AG20443 (cell line): ENCODE measurements at places on chromosomes 1 and 21.

GRCh38 chr1:18112611-18113010 is 5.0 kb downstream of the IGSF21 start:
- DNase-seq: no peak

DNA sequence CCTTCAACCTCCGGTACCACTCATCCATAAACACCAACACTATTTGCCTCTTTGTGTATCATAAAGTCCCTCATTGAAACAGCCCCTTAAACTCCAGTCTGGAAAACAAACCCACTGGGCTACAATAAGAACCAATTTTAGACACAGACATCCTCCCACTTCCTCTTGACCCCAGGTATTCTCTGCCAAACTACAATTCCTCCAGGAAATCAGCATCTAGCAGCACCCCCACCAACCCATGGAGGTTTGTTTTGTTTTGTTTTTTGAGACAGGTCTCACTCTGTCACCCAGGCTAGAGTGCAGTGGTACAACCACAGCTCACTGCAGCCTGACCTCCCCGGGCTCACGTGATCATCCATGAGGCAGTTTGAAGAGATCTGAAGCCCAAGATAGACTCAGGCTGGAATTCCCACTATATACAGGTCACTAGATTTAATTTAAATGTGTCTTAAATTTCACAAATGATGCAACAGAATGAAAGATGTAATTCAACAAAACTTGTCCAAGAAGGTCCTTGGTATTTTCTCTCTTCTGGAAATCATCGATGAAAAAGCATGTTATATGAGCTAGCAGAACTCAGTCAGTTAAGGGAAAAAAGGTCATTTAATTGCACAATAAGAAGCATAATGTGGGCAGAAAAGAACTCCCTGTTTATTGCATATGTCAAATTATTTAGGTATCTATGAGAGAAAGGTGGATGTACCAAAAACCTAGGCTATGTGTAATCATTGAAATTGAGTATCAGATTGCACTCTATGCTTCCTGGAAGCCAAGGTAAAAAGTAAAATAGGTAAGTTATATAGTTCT is 30.3 kb downstream of the TCP10L start:
- DNase-seq: no peak

- no peak for DNase-seq
Observed at GRCh38 chr1:48597663-48598062, 125.7 kb upstream of the SPATA6 start.

- DNase-seq: no peak
Observed at GRCh38 chr1:115193046-115193828, 103.9 kb upstream of the TSPAN2 start.

DNA sequence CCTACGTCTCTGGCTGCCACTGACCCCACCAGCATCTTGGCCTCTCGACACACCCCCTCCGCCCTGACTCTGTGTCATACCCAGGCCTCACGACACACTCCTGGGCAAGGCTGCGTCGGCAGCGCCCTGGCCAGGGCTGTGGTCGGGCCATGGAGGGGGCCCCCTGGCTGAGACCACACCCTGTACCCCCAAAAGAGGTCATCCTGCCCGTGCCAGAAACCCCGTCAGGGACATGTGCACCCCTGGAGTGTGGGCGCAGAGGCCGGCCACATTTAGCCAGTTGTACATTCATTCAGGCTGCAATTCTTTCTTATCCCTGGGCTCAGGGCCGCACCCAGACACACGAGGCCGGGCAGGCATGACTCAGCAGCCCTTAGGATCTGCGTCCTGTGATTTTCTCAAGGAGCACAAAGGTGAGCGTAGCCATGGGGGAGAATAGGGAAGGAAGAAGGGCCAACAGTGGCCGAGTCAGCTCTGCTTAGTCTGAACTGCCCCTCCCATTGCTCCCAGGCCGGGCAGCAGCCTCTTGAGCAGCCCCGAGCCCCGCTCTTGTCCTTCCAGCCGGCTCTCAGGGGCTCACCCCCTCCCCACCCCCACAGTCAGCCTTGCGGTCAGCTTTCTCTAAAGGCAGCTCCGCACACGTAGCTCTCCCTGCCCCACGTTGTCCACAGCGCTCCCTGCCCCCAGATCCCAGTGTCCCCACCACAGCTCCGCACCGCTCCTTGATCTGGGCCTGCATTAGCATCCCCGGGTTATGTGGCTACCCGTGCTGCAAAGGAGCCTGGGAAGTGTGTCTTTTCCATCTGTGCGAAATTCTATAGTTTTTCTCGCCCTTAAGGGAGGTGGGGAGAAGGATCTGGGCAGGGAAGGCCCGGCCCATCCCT is 7.9 kb downstream of the CSTB start:
- peak; percentile 82 for DNase-seq

- no peak for DNase-seq
Observed at GRCh38 chr1:208737161-208737560, 493.0 kb upstream of the PLXNA2 start.

- DNase-seq: no peak
Observed at GRCh38 chr21:41604583-41605041, 96.7 kb upstream of the TMPRSS2 start.

DNA sequence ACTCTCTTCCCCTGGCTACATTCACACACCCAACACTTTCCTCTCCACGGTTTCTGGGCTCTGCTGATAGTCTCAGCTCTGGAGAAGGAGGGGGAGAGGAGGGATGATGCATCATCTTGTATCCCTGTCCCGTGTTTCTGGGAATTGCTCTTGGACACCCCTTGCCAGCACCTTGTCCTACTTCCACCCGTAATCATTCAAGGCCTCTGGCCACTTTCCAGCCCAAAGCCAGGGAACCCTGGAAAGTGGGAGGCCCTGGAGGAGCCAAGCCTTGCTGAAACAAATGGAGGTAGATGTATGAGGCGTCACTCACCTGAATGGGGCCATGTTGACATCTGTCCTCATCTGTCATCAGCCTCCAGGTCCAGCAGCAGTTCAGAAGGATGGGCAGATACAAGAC is 4.4 kb downstream of the PLEKHO1 start:
- DNase-seq: no peak

GRCh38 chr1:87575528-87575927 is 246.8 kb downstream of the LMO4 start:
- DNase-seq: no peak

- peak; percentile 44 for DNase-seq
Observed at GRCh38 chr1:119364640-119365039, 3.9 kb upstream of the HAO2 start.

GRCh38 chr1:33696962-33697361 is 166.9 kb upstream of the HMGB4 start:
- DNase-seq: no peak

DNA sequence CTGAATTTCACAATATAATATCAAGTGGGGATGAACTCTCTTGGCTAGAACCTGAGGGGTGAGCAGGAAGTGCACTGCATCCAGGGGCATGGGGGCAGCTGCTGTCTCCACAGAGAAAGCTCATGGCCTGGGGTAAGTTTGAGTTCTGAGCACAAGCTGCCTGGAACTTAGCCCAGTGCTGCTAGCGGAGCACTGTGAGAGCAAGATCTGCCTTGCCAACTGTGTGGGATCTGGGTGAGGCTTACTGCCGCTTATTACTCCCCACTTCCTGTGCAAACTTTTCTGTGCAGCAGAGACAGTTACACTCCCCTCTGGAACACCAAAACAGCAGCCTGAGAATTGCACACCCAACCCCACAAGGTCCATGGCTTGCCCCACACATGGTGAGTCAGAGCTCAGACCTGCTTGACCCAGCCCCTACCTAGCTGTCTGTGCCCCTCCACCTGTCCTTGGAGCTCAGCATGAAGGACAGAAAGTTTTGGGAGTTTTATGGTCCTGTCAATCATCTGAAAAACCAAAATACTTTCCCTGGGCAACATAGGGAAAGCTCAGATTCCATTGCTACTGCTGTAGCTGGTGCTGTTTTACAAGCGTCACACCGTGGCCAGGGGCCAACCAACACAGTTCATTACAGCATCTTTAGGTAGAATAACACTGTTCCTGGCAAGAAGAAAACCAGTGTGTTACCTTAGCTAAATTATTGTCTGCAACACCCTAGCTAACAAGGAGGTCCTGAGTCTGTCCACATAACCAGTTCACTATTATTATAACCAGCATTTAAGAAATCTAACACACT is 762.1 kb upstream of the NEGR1 start:
- no peak for DNase-seq

DNA sequence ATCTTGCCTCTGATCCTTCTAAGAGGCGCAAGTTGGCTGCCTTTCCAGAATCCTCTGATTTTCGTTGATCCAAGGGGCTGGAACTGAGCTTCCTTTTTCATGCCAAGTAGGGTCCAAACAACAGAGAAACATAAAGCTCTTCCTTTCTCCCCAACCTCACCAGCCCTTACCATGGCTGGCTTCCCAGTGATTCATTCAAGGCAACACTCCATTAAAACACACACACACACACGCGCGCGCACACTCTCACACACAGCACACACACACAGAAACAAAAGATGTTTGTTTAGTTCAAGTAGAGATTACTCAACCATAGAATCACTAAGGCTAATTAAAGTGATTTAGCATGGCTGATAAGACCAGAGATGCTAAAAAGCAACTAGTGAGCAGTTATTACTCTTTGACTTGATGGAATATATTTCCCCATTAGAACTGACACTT is 13.0 kb upstream of the GUCA2A start:
- no peak for DNase-seq
